ENCODE measurements at places on chromosomes 12 and 14. TPM values are rescaled to one million over a fixed set of nuclear protein-coding genes. Genes with fewer than 3 reads are reported as not detected.

GRCh38 chr12:125166041-125166440 is 100.8 kb downstream of the AACS start:
- no peaks in the 10 kb centered on the region for H3K36me3 ChIP-seq
- no peaks in the 10 kb centered on the region for H3K4me1 ChIP-seq
- no peaks in the 10 kb centered on the region for H3K27me3 ChIP-seq
- DNase-seq: no peak
- H3K4me3 ChIP-seq: no peak overlapping the region

Gene ADAMTS20
- under 0.01 TPM for polyA plus RNA-seq

DNA sequence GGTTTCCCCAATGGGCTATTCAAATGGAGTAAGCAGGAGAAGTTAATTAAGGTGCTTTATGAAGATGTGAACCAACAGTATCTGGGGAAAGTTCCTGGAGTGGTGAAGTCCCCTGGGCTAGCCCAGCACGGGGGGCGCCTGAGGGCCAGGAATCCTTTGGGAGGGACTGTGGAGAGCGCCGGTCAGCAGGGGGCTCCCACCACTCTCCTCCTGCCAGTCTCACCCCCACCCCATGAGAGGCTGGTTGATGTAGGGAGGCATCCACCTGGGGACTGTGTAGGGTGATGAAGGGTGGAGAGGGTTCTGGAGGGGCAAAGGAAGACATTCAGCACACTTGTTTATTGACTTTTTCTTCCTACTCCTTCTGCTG is 4.4 kb downstream of the CEBPE start:
- peaks cover 42% of the 10 kb centered on the region for H3K27me3 ChIP-seq
- no peak for DNase-seq

GRCh38 chr14:52948039-52948438 is 2.8 kb downstream of the FERMT2 start:
- H3K36me3 ChIP-seq: no peaks in the 10 kb centered on the region
- H3K4me3 ChIP-seq: no peak overlapping the region

DNA sequence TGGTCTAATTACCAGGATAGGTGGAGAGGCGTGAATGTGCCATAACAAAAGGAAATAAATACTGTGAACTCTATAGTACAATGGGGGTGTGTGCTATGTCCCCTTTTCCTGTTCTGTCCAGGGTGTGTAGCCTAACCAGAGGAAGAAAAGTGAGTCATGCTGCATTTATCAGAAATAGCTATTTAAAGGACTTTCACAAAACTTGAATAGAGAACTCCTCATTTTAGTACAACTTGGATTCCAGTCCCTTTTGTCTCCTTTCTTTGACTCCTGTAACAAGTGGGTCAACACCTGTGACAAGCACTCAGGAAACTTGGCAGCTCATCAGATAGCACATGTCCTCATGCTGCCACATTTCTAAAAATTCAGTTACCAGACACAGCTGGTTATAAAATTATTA is 123.4 kb downstream of the CCDC91 start:
- H3K4me3 ChIP-seq: no peak overlapping the region
- no peaks in the 10 kb centered on the region for H3K36me3 ChIP-seq
- peak; percentile 41 for DNase-seq
- peak overlapping the region; percentile 62 for H3K27ac ChIP-seq
- peaks cover 3% of the 10 kb centered on the region for H3K4me1 ChIP-seq

GRCh38 chr12:6437586-6437985 is 7.2 kb upstream of the CD27 start:
- H3K4me3 ChIP-seq: no peak overlapping the region
- no peaks in the 10 kb centered on the region for H3K27me3 ChIP-seq
- H3K36me3 ChIP-seq: no peaks in the 10 kb centered on the region
- no peak overlapping the region for H3K27ac ChIP-seq
- peaks cover 9% of the 10 kb centered on the region for H3K4me1 ChIP-seq

DNA sequence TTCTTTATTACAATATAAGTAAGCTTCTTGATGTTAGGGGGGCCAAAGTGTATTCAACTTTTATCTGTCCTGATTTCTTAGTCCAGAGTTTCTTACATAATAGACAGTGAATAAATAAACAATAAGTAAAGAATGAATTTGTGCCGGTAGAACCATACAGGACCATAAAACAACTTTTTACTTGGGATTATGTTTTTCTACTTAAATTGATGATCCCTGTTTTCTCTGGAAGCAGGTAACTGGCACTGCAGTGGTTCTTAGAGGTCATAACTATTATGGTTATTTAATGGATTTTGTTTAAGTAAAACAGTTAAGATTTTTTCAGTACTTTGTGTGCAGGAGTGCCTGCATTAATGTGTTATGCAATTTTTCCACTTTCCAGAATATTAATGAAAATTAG is 10.5 kb downstream of the CAND1 start:
- H3K36me3 ChIP-seq: no peaks in the 10 kb centered on the region
- H3K27ac ChIP-seq: no peak overlapping the region
- H3K27me3 ChIP-seq: no peaks in the 10 kb centered on the region
- DNase-seq: no peak

DNA sequence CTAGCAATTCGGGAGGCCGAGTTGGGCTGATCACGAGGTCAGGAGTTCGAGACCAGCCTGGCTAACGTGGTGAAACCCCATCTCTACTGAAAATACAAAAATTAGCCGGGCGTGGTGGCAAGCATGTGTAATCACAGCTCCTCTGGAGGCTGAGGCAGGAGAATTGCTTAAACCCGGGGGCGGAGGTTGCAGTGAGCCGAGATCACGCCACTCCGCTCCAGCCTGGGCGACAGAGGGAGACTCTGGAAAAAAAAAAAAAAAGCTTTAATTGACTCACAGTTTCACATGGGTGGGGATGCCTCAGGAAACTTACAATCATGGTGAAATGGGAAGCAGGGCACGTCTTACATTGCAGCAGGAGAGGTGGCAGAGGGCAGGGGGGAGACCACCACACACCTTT is 30.6 kb upstream of the SLC2A3 start:
- DNase-seq: no peak
- H3K4me1 ChIP-seq: peaks cover 28% of the 10 kb centered on the region
- H3K27ac ChIP-seq: no peak overlapping the region
- no peak overlapping the region for H3K4me3 ChIP-seq

Gene KRT75
- polyA plus RNA-seq: 6.8 TPM

Gene IFI27L2
- polyA plus RNA-seq: 118 TPM

Gene SOAT2
- polyA plus RNA-seq: 0.71 TPM

- H3K36me3 ChIP-seq: no peaks in the 10 kb centered on the region
- DNase-seq: no peak
These were observed 35.5 kb downstream of the GPHB5 start for GRCh38 chr14:63282997-63283883.

- H3K36me3 ChIP-seq: no peaks in the 10 kb centered on the region
- no peak overlapping the region for H3K4me3 ChIP-seq
- no peak overlapping the region for H3K27ac ChIP-seq
- H3K4me1 ChIP-seq: no peaks in the 10 kb centered on the region
These were observed 107.0 kb downstream of the MGST1 start for GRCh38 chr12:16454481-16454880.

DNA sequence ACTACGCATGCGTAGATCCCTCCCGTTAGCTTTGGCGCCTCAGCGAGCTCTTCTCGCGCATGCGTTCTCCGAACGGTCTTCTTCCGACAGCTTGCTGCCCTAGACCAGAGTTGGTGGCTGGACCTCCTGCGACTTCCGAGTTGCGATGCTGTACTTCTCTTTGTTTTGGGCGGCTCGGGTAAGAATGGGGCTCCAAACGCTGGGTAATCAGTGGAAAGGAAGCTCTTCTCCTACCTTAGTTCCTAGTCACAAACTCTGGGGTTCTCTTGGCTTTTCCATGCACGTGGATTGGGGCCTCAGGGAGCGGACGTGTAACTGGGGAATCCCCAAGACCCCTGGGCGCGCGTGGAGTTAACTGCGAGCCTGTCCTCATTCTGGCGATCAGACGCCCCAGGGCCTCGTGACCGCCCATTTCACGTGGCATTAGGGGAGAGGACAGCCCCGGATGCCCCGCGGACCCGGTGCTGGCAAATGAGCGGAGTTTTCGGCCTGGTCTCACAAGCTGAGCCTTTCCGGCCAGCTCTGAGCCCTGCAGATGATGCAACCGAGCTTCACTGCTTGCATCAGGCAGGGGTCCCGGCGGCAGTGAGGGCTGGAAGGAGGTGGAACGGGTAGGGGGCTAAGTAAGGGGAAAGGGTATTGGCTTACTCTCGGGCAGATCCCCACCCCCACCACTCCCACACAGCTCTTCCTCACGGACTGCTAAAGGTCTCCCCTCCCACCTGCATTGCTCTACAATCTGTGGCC is at the start of gene SHMT2:
Gene SHMT2 (plus strand): TSS at position 78 of the 747 bp plus-strand sequence. CDS start 68 bp downstream, at position 146.
- peaks cover 18% of the 10 kb centered on the region for H3K27me3 ChIP-seq
- H3K4me1 ChIP-seq: peaks cover 48% of the 10 kb centered on the region
- peaks cover 39% of the 10 kb centered on the region for H3K36me3 ChIP-seq
- DNase-seq: peak; percentile 87

DNA sequence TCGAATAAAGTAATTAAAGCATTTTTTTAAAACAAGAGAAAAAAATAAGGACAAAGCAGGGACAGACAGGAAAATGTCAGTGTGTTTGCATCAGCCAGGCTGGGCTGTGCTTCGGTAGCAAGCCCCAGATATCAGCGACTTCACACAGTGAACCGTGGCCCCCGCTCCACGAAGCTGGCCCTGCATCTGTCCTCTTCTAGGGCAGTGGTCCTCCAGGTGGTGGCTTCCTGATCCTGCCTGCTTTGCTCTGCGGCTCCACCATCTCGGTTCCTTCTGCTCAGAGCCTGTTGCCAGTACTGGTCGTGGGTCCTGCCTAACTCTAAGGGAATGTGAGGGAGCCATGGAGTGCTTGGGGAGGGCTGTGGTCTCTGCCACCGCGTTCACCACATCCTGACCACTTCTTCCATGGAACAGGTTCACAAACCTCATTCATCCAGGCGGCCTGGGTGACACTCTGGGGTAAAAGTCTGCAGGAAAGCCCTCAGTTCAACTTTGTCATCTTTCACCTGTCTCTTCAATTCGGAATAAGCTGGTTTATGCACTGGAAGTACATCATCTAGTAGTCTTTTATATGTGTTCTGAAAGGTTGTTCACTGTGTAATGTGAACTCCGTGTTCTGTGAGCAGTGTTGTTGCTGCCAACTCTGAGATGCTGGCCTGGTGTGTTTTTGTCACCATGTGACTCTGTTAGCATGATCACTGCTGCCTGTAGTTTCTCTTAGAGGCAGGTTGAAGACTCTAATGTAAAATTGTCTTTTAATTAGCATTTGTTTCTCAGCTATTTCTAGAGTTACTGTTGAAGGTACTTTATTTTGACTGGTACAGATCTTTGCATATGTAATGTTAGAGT is 47.9 kb downstream of the ANKRD9 start:
- no peaks in the 10 kb centered on the region for H3K27me3 ChIP-seq
- no peak overlapping the region for H3K4me3 ChIP-seq
- H3K36me3 ChIP-seq: peaks cover 37% of the 10 kb centered on the region
- H3K4me1 ChIP-seq: peaks cover 5% of the 10 kb centered on the region

DNA sequence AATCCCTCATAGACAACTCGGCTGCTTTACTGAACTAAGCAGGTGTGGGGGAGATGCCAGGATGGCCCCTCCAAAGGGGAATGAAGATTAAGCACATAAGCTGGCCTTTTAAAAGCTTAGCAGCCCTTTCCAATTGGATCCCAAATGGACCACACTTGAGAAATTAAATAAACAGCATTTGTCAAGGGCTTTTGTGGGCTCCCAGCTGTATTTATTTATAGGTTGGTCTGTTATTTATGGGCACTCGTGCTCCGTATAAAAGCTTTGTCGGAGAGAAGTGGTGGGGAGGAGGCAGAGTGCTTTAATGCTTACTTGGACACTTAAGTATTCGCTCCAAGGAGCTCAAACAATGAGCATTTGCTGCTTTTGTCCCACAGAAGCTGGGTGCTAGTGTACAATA is 580.2 kb downstream of the MED13L start:
- H3K27ac ChIP-seq: no peak overlapping the region
- no peaks in the 10 kb centered on the region for H3K36me3 ChIP-seq
- DNase-seq: no peak

DNA sequence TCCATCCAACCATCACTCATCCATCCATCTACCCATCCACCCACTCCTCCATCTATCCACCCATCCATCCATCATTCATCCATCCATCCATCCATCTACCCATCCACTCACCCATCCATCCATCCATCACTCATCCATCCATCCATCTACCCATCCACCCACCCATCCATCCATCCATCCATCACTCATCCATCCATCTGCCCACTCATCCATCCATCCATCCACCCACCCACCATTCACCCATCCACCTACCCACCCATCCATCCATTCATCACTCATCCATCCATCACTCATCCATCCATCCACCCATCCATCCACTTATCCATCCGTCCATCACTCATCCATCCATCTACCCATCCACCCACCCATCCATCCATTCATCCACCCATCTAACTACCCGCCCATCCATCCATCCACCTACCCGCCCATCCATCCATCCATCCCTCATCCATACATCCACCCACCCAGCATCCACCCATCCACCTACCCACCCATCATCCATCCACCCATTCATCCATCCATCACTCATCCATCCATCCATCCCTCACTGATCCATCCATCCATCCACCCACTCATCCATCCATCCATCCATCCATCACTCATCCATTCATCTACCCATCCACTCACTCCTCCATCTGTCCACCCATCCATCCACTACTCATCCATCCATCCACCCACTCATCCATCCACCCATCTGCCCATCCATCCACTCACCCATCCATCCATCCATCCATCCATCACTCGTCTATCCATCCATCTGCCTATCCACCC is 24.1 kb downstream of the TRPV4 start:
- H3K27me3 ChIP-seq: no peaks in the 10 kb centered on the region
- H3K4me1 ChIP-seq: no peaks in the 10 kb centered on the region
- no peak overlapping the region for H3K4me3 ChIP-seq
- DNase-seq: no peak
- no peak overlapping the region for H3K27ac ChIP-seq

Gene IRAK3
- polyA plus RNA-seq: 5.9 TPM

DNA sequence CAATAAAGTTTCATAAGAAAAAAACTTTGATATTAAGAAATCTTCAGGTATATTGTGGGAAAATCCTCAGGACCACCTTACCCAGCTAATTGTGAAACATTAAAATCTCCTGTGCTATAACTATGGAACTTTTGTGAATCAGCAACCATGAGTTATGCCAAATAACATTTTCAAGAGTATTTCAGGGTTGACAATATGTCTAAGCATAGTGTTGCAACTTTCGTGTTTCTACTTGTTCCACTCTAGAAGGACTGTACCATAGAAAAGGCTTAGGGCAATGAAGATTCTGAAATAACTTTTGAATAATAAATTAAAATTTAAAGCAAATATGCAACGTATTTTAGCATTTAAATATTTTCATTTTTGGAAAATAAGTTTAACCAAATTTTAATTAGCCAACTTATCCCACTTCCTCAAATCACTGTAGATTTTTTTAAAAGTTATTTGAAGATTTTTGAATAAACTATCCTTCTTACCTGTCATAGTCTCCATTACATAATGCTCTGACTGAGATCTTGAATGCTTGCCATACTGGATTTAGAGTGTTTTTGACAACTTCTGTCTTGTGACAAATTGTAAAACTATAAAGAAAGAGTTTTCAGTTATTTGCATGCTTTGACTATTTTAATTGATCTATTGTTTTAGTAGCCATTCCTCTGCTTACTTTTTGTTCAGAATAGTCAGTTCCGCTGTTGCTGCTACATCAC is 143.6 kb downstream of the CPNE8 start:
- no peak for DNase-seq
- no peak overlapping the region for H3K27ac ChIP-seq
- H3K4me1 ChIP-seq: no peaks in the 10 kb centered on the region

GRCh38 chr14:78848234-78848820 is 678.2 kb downstream of the NRXN3 start:
- no peak overlapping the region for H3K4me3 ChIP-seq
- no peaks in the 10 kb centered on the region for H3K36me3 ChIP-seq
- H3K4me1 ChIP-seq: no peaks in the 10 kb centered on the region
- peak; percentile 21 for DNase-seq

Gene CCDC175
- polyA plus RNA-seq: not detected

Measured in thymus (tissue), 14 donors.